ELF-1 (cell line): ENCODE measurements at places on chromosomes 11 and 22.

DNA sequence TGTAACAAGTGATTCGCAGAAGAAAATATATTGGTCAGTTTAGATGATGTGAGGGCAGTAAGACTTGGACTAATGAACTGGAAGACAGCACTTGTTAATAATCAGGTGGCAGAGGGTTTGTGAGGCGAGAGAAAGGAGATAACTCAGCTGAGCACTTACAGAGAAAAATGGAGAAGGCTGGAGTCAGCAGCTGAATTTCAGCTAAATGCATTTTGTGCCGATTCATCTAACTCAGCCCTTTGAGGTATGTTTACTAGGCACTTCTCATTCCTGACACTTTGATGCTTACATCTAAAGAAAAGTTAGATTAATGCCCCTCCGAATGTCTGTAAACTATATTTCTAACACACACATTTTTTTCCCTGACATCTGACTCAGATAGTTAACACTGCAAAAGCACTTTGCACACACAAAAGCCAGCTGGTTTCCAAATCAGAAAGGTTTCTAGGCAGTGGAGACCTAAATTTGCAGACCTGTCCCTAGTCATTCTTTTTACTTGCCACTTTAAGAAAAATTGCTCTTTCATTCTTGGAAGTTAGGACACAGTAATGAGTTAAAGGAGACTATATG, 859.5 kb upstream of the CCDC90B start:
- DNase-seq = no peak

DNA sequence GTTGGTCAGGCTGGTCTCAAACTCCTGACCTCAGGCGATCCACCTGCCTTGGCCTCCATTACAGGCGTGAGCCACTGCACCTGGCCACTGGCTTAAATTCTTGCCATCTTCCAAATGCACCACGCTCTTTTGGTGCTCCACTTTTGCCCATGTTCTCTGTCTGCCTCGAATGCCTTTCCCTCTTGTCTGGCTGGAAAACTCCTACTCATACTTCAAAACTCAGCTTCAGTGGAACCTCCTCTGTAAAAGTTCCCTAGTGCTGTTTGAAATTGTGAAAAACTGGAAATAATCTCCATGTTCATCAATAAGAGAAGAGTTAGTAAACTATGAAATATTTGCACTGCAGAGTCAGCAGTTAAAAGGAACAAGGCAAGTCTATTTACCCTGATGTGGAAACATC, 11.5 kb downstream of the VWCE start:
- no peak for DNase-seq

DNA sequence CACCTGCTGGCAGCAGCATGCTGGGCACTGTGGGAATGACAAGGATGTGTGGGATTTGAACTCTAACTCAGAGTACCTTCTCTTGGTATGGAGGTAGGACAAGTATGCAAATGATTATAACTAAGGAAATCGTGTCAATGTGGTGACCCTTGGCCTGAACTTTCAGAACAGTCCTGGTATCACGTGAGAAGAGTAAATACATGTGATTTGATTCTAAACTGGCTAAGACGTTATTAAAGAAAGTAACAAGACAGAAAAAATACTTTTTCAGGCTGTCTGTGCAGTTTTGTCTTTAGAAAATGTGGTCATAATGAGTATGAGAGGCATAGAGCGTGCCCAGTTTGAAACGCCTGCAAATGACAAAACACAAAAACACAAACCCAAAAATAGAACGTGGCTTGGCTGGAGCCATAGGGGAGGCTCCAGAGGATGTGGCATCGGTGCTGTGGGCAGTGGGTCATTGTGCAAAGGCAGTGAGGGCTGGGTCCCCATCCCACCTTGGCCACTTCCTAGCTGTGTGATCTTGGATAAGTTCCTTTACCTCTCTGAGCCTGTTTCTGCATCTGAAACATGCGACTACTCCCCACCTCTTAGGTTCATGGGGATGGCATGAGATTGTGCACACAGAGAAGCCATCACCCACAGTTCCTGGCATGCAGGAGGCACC, 18.4 kb upstream of the IL2RB start:
- no peak for DNase-seq

- DNase-seq = peak; percentile 83
These were observed 100.2 kb upstream of the GAL start for GRCh38 chr11:68584097-68584496.

DNA sequence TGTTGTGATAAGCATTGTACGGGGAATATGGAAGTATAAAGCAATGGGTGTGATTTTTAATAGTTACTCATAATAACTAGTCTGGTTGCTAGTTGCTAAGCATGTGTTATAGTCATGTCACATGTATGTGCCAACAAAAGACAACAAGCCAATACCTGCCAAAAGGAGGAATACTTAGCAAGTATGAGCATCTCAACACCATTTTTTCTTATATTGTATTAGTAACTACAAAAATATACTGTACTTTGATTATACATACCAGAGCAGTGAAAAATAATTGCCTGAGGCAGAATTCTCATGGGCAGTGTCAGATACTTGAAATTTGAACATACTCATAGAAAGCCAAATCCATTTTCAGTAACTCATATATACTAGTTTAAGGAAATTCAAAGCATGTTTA, 62.4 kb upstream of the ALKBH3 start:
- no peak for DNase-seq

- DNase-seq = no peak
These were observed 139.5 kb downstream of the CTTN start for GRCh38 chr11:70537576-70538571.

GRCh38 chr22:27727673-27728451, 73.7 kb downstream of the MN1 start:
- no peak for DNase-seq

DNA sequence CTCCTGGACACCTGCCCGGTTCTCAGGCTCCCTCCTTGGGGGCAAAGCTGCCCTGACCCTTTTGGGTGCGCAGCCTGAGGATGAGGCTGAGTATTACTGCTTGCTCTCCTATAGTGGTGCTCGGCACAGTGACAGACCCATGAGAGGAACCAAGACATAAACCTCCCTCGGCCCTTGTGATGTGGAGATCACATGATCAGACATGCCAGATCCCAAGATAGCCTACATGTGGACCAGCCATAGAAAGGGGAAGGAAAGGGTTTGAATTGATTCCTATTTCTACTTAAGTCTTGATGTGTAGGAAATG, 125.3 kb downstream of the VPREB1 start:
- no peak for DNase-seq

DNA sequence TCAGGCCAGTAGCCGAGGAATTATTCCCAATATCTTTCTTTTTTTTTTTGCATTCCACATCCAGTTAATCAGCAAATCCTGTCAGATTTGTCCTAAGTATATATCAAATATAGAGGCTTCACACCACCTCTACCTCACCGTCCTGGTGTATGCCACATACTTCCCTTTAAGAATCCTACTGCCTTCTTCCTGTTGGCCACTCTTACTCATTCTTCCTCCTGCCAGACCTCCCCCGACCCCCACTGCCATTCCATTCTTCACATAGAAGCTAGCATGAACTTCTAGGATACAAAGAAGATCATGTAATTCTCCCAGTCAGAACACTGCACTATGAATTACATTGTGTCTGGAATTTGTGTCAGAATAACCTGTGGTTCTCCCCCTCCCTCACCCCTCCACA, 89.5 kb downstream of the TRIM44 start:
- DNase-seq = no peak

DNA sequence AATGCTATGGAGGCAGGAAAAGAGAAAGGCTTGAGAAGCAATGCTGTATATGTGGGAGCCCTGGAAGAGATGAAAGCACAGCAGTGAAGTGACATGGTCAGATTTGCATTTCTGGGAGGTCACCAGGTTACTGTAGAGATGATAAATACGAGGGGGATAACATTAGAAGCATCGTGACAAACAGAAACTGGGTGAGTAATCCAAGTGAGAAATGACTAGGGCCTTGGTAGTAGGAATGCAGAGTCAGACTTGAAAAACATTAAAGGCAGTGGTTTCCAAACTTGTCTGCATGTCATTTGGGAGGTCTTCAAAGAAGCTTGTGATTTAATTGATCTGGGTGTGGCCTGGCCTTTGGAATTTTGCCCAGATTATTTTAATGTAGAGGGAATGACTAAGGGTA, 43.9 kb downstream of the CCDC34 start:
- no peak for DNase-seq

DNA sequence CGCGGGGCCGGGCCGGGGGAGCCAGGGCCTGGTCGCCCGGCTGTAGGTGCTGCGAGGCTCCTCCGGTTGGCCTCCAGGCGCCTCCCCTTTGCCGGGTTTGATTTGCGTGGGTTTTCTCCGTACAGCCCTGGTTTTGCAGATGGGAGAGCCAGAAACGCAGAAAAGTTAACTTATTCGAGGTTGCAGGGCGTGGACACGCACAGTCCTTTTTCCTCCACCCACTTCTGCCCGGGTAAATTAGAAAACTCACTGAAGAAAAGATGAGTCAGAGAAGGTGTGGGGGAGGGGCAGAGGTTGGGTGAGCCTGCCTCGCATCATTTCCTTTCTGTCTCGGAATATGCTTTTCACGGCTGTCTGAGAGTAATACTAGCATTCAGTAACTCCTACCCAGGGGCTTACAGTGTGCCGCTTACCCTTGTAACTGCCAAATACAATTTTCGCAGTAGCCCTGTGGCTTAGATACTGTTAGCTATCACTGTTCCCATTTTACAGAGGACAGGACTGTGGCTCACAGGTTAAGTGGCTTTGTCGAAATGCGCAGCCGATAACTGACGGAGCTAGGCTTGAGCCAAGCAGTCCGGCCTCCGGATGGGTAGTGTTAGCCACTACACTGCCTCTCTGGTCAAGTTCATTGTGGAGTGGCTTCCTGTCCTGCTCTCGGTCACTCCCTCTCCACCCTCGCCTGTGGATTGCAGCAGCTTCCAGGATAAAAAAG, 812 bp downstream of the FADD start:
- DNase-seq = peak; percentile 54

DNA sequence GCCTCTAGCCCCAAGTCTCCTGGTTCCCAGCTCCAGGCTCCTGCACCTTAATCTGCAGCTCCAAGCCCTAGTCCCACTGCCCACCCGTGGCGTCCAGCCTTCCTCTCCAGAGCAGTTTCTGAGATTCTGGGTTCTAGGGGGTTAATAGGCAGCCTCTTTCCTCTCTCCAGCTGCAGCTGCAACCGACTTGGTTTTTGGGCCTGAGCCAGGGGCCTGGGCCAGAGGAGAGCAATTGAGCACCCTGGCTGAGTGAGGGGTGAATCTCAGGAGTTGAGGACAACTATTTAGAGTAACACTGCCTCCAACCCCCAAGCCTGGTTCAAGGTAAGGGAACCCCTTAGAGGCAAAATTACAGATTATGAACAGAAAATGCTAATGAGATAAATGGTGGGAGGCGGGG, 9.0 kb upstream of the CHRM1 start:
- DNase-seq = no peak

DNA sequence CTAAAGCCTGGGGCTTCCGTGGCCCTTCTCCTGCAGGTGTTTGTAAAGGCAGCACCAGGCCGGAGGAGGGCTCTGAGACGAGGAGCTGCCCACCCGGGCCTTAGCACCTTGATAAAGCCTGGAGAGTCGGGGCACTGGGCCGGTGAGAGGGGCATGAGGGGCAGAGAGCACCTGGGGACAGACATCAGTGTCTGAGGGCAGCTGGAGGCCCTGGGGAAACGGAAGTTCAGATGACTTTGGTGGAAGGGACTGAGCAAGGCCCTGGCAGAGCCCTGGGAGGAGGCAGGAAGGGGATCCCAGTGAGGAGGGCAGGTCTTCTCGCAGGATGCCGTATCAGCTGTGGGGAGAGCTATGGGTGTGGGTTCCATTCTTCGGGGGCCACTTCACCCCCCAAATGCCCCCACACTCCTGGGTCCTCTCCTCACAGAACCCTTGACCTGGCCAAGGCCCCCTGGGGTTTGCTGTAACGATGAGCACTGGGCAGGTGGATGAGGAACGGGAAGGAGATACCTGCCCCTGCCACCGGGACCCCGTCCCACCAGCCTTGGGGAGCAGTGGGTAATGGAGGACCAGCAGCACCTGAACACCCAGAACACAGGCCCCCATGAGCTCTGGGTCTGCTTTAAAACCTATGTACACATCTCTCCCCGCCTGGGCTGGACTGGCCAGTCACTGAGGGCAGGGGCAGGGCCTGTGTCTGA, 7.4 kb downstream of the C1QTNF6 start:
- DNase-seq = no peak

DNA sequence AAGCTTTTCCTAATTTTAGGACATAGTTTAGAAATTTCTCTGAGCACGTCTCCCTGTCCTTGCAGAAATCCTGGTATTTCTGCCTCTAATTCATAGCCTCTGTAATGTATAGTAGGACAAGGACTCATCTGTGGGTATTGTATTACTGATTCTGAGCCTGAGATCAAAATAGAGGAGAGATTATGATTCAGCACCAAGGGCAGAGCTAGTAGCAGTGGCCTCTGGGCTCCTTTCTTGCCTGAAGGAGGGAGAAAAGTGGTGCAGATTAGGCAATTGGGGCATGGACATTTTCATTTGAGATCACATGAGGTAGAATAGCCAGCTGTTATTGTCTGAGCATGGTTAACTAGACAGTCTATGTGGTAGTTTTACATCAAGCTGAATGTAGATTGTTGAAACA, 2.8 kb downstream of the MADD start:
- DNase-seq = no peak

GRCh38 chr11:44776551-44777208, 49.9 kb downstream of the TSPAN18 start:
- no peak for DNase-seq

DNA sequence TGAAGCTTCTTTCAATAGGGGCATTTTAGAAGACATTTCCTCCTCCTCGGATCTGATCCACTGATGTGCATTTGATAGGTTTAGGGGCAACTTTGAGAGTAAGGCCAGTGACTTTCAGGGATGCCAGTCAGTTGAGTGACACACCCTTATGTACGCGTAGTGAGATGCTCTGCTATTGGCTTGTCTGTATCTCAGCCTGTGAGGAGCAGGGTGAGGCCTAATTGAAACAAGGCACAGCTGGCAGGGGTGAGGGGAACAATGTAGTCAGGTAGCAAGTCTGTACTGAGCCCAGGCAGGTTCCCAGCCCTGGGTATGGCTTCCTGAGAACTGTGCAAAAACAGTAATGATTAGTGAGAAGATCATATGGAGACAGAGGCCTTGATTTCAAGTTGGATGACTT, 61.5 kb downstream of the STIM1 start:
- DNase-seq = no peak

- peak; percentile 81 for DNase-seq
These were observed 1.6 kb downstream of the NR1H3 start for GRCh38 chr11:47259232-47259977.
